HFFc6 (cell line): ENCODE measurements at places on chromosomes 2 and 18. TPM values are rescaled to one million over a fixed set of nuclear protein-coding genes. Genes with fewer than 3 reads are reported as not detected.

DNA sequence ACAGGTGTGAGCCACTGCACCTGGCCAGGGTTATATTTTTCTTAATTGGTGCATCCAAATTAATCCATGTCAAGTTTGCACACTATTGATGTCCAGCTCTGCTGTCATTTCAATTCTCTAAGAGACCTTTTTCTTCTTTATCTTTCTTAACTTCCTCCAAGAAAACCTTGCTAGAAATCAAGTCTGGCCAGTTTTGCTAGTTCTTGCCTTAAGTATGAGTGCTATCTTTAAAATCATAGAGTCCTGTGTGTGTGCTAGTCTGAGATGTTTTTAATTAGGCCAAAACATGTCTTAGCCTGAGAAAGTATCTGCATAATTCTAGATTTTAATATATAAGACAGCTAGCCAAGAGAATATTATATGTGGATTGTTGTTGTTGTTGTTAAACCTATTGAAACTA is 56.2 kb upstream of the SLC39A10 start:
- no peaks in the 10 kb centered on the region for H3K27me3 ChIP-seq
- no peak overlapping the region for H3K4me3 ChIP-seq
- H3K36me3 ChIP-seq: no peaks in the 10 kb centered on the region
- H3K4me1 ChIP-seq: peaks cover 10% of the 10 kb centered on the region
- peak overlapping the region; percentile 34; the same call in 1 of the 2 replicates for H3K27ac ChIP-seq

DNA sequence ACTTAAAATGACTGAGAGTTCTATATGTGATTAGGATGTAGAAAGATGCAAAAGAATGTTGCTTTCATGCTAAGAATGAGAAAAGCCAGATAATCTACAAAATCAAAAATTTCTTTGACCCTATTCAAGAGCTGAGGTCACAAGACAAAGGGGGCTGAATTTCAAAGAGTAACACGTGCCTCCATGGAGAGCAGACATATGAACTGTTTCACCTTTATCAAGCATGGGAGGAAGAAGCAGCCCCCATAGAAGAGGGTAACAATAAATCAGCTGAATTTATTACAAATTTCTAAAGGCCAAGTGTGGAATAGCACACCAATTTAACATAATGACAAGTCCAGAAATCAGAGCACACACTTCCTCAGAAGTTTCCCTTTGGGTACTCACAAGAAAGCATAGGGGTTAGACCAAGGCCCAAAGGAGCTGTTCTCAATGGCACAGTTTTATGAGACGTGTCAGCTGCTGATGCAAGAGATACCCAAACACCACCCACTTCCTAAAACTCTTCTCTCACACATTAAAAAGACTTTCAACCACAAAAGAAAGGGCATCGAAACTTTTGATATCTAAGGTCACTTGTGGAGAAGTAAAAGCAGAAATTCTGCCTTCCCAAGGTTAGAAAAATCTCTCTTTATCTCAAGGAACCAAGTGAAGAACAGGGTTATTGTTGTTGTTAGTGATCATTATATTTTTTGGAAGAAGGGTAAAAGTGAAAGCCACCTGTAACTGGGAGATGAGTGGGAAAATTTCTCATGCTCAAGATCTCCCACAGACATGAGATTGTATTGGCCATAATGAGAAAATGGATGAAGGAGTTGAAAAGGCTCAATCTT is 950.1 kb downstream of the TRIB2 start:
- H3K27ac ChIP-seq: no peak overlapping the region
- no peaks in the 10 kb centered on the region for H3K36me3 ChIP-seq
- DNase-seq: no peak
- H3K4me1 ChIP-seq: no peaks in the 10 kb centered on the region
- no peaks in the 10 kb centered on the region for H3K27me3 ChIP-seq

DNA sequence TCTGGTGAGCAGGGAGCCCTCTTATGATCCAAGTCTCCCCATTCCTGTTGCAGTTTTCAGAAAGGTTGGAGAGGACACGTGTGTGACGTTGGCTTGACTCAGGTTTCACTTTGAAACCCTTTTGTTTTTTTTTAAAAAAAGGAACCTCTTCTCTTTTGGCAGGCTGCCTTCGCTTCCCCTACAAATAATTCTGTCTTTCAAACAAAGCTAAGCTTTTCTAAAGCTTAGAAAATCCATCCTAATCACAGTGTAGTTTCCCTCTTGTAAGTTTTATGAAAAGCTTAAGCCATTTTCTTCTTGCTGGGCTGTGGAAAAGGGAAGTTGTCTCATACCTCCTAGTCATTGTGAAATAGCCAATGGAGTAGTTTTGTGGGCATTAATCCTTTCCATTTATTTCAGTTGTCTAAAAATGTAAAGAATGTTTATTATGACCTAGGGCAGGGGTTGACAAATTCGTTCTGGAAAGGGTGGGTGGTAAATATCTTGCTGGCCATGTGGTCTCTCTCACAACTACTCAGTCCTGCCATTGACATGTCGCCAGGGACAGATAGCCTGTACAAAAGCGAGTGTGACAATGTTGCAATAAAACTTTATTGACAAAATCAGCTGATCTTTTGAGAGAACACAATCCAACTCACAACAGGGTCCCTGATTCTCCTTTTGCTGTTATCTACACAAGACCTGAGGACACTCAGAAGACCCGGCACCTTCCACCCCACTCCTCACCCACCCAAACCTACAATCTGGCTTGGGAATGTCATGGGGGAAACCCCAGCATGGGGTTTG is 878.8 kb downstream of the RNF144A start:
- H3K27me3 ChIP-seq: no peaks in the 10 kb centered on the region; the same call in none of the 2 replicates

COPS9 gene
- 225 and 254 TPM in 2 replicates for total RNA-seq

AMER3 gene
- total RNA-seq: not detected in 3 replicates
